ENCODE measurements at places on chromosomes 5 and 9.

DNA sequence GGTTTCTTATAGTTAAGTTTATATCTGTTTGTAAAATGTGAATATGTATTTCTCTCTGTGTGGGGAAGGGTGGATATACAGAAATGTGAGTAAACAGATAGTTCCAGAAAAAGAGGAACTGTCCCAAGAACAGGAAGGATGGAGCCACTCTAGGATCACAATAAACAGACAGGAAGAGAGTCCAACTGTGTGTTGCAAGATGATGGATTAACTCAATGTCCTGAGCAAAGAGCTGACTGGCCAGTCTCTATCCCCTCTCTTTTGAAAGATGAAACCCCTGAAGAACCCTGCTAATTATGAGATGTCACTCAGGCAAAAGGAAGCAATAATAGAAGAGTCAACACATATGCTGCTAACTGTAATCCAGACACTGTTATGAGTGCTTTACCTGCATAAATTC lies 202.7 kb downstream of the SEMA6A start:
- no peak for DNase-seq

DNA sequence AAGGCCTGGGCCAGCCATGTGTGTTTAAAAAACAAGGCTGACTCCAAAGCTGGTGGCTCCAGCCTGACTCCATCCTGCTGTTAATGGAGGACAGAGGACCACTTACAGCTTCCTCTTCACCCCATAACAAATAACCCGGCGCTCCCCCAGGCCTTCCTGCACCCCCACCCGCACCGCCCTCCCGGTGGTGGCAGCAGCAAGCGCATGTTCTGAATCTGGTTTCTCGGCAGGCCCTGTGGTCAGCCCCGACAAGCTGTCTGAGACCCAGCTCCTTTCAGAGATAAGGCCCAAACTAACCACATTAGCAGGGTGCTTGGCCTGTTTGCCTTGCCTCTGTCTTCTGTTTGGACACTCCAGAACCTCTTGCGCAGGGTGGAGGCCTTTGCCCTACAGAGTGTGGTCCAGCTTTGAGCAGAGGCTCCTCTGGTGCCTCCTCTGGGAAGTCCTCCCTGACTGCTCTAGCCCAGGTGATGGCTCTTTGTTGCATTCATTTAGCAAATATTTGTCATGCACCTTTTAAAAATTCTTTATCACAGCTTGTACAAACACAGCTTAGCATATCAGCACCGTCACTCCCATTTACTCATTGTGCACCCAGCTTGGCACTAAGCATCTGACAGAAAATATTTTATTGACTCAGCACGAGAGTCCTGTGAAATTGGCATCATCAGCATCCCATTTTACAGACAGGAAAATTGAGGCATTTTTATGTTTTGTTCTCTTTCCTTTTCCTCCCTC lies 78.4 kb downstream of the NDFIP1 start:
- DNase-seq: no peak

GRCh38 chr5:82984786-82985735 lies 92.1 kb downstream of the TMEM167A start:
- no peak for DNase-seq

GRCh38 chr9:8168916-8169438 lies 369.4 kb upstream of the DMAC1 start:
- DNase-seq: no peak

DNA sequence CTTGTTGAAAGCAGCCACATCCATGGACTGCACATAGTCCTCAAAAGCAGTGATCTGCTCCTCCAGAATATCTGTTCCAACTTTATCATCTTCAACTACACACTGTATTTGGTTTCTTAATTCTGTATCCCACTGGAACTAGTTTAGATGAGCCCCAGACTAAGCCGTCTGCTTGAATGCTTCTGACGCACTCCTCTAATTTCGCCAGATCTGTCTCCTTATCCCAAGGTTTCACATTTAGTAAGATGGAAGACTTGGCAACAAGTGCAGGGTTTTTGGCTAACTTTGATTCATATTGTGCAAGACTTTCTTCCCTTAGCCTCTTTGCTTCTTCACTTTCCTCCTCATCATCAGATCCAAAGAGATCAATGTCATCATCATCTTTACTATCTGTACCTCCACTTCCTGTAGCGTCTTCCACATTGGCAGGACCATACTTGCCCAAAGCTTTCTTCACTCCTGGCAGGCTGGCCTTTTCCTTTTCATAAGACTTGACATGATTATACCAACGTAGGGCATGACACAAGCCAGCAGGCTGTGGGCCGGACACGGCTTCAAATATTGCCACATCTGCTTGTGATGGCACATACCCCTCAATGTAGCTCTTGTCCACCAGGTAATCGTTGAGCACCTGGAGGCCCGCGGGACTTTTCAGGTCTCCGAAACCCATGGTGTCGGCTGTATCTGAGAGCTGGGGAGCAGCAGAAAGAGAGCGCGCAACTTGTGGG lies 56.2 kb upstream of the PIK3R1 start:
- DNase-seq: no peak

DNA sequence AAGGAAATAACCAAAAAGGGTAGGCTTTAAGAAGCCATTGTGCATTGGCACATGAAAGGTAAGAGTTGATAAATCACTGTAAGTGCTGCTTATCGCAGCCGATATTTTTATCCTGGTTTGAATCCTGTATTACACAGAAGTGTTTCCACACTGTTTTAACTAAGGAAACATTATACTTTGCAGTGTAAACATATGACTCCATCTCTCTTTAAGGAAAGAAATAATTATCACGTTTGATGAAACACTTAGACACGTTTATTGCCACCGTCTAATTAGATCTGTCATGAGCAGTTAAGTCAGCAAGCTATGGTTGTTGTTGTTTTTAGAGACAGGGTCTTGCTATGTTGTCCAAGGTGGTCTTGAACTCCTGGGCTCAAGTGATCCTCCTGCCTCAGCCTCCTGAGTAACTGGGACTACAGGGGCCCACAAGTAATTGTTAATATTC lies 85.7 kb upstream of the TNFAIP8 start:
- no peak for DNase-seq

DNA sequence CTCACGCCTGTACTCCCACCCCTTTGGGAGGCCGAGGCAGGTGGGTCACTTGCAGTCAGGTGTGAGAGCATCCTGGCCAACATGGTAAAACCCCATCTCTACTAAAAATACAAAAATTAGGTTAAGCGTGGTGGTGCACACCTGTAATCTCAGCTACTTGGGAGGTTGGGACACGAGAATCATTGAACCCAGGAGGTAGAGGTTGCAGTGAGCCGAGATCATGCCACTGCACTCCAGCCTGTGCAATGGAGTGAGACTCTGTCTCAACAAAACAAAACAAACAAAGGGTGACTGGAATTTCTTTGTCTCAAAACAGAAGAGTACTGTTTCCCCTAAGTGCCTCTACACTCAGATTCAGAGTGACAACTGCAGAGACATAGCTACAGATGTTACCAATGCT lies 116.1 kb downstream of the AP3B1 start:
- DNase-seq: no peak

GRCh38 chr5:82613891-82614290 lies 335.7 kb upstream of the RPS23 start:
- no peak for DNase-seq

DNA sequence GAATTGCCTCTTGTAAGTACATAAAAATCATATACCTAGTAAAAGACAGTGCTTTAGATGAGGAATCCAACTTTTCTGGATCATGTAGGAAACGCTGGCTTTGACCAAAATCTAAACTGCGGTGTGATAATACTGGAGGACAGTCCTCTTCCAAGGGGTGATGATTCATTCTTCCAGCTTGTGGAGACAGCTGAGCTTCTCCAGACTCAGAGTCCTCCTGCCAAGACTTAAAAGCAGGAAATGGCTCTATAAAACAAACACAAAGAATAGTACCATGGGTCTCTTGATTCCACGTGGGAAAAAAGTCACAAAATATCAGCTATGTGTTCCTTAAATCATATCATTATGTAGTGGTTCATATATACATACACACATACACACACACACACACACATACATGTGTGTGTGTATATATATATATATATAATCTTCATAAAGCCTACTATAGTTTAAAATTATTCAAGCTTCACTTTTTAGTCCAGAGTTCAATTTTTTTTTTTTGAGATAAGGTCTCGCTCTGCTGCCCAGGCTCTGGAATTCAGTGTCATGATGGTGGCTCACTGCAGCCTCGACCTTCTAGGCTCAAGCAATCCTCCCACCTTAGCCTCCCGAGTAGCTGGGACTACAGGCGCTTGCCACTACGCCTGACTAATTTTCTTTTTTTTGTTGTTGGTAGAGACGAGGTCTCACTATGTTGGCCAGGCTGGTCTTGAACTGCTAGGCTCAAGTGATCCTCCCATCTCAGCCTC lies 65.0 kb downstream of the PKD2L2 start:
- DNase-seq: no peak

DNA sequence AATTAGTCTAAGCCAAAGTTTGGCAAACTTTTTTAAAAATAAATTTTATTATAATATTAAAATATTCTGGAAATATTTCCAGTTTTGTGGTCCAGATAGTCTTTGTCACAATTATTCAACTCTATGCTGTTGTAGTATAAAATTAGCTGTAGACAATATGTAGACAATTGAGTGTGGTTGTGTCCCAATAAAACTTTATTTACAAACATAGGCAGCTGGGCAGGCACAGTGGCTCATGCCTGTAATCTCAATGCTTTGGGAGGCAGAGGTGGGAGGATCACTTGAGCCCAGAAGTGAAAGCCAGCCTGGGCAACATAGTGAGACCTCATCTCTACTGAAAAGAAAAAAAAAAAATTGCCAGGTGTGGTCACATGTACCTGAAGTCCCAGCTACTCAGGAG lies 150.5 kb upstream of the EPB41L4A start:
- DNase-seq: no peak

- no peak for DNase-seq
These were observed 946.4 kb upstream of the PTPRD start for GRCh38 chr9:11559001-11559776.

GRCh38 chr9:130692321-130692720 lies 1.3 kb upstream of the EXOSC2 start:
- DNase-seq: no peak

DNA sequence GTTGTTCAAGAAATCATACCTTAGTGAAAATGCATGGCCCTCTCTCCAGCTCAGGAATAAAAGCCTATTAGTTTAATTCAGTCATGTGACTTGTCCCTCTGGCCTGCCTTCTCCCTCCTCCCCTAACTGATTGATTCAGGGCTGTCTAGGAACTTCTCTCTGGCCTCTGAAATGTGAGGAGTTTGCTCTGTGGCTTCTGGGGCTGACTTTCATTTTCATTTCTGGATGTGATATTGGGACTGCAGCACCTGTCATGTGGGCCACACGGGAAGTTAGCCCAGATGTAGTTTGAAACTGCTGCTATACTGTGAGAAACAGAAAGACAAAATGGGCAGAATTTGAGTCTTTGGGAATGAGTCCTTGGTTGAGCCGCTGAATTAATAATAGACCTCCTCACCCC lies 44.8 kb downstream of the PARP8 start:
- no peak for DNase-seq

GRCh38 chr9:85716031-85716877 lies 25.5 kb downstream of the AGTPBP1 start:
- DNase-seq: no peak

DNA sequence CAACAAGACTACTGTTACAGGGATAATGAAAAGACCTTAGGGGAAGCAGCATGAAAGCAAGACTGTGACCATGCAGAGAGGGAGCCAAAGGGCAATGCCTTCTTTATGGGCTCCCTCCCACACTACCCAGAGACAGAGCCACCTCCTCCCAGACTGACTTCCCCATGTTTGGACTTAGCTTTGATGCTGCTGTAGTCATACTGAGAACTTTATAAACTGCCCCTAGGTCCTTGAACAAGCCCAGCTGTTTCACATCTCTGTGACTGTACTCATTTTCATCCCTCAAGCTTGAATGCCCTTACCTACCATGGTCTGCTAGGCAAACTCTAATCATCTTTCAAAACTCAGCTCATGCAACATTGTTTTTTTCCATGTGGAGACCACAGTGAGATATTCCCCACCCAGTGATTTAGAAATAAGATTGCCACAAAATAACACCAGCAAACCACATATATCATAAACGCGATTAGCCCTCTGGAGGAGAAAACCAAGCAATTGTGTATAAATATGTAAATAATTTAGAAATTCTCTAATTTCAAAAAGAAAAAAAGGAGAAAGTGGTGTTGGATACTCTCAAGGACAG lies 23.4 kb upstream of the FAM169A start:
- no peak for DNase-seq

DNA sequence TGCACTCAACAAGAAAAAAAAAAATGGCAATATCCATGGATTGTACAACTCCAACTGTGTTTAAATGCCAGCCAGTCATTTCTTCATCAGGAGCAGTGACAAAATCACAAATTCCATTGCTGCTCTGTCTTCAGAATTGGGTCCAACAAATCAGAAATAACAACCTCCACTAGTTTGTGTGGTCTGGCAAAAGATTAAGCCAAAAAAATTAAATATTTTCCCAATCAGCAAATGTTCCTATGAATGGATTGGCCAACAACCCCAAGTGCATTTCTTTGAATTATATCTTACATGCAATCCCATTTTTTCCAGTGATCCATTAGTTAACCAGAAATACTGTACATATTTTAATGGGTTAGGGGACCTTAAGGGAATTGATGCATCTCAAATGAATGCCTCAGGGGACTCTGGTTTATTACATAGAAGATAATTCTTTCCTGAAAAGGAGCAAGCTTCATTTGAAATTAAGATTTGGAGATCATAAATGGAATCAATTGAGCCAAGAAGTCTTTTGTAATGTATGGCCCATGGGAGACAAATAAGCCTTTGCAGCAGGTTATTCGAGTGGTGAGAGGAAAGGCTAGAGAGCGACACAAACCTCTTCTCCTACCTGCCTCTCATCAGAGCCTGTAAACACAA lies 131.8 kb downstream of the TLE1 start:
- no peak for DNase-seq

DNA sequence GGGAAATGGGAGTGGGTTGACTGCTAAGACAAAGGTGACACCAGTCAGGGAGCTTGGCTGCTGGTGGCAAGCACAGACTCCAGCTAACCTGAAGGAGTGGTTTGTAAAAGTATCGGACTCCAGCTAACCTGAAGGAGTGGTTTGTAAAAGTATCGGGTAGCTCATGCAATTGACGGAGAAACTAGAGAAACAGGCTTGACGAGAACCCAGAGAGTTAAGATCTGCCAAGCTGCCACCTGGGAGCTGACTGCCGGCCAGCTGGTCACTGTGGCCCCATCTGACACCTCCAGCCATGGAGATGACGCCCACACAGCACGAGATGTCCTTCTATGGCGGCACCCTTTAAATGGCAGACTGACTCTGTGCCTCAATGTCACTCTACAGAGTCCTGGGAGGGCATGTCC lies 28.3 kb upstream of the CRB2 start:
- DNase-seq: no peak

- DNase-seq: no peak
These were observed 46.5 kb downstream of the GOLM1 start for GRCh38 chr9:86052556-86053468.
